ENCODE measurements at places on chromosomes 3 and 15.

GRCh38 chr3:180072786-180073185, 36.0 kb upstream of the PEX5L start:
- DNase-seq, result no peak

GRCh38 chr3:153146191-153147053, 15.6 kb upstream of the RAP2B start:
- DNase-seq, result no peak

- DNase-seq, result peak; percentile 30
Observed at GRCh38 chr15:64209680-64210334, 47.0 kb upstream of the PPIB start.

GRCh38 chr3:23991306-23991682, 46.2 kb downstream of the NR1D2 start:
- DNase-seq, result no peak

DNA sequence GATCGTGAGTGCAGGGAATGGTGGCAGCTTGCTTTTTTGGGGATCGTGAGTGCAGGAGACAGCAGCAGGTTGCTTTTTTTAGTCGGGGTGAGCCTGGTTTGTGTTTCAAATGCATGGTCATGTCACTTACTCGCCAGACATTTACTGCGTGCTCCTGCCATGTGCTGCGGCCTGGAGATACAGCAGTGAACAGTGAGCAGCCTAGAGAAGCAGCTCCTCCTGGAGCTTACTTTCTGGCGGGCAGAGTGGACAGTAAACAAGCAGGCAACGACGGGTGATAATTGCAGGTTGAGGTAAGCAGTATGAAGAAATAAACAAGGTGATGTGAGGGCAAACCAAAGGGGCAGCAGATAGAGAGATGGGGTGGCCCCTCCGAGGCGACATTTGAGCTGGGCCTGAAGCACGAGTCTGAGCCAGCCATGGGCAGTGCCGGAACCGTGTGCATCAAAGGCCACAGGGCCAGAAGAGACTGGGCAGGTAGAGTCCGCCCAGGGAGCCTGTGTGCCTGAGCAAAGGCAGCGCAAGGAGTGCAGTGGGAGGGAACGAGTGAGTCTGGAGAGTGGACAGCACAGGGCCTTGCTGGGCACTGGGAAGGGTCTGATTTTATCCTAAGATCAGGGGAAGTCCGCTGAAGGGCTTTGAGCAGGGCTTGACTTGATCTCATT, 57.3 kb upstream of the RASA2 start:
- no peak for DNase-seq

GRCh38 chr3:37982331-37982730, 8.3 kb upstream of the VILL start:
- no peak for DNase-seq

DNA sequence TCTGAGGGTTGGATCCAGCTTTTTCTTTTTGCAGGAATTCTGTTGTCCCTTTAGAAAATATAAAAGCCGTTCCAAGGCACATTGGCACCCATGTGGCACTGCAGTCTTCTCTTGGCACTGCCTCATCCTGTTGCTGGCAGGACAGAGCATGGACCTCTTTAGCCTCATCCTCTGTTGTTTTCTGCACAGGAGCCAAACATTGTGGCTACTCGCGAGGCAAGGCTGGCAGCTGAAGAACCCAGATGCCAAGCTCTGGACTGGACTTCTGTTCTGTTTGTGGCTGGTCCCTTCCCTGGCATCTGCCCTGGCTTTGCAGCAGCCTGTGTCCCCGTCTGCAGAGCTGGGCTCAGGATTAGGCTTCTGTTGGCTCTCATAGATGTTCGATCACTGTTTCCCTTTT, 224.7 kb upstream of the TBC1D5 start:
- DNase-seq, result no peak
